ENCODE measurements at places on chromosomes 11 and 22. TPM values are rescaled to one million over a fixed set of nuclear protein-coding genes. Genes with fewer than 3 reads are reported as not detected.

Gene FIBIN
- not detected for total RNA-seq

Gene CRYAB
- total RNA-seq, result not detected

Gene SLC22A25
- not detected for total RNA-seq

Gene PDGFD
- total RNA-seq, result 3.6 TPM

Gene AP2A2
- 86.4 TPM for total RNA-seq

Gene CPT1A
- total RNA-seq, result 52.7 TPM
